Tibial artery (tissue), 4 donors: ENCODE measurements at places on chromosomes 6 and 20.

- no peak for DNase-seq
These were observed 148.1 kb upstream of the TENT5A start for GRCh38 chr6:81900616-81901015.

- no peak for DNase-seq
These were observed 88.3 kb upstream of the CCDC28A start for GRCh38 chr6:138685257-138685656.

GRCh38 chr6:160756871-160757270, 54.8 kb downstream of the PLG start:
- no peak for DNase-seq

DNA sequence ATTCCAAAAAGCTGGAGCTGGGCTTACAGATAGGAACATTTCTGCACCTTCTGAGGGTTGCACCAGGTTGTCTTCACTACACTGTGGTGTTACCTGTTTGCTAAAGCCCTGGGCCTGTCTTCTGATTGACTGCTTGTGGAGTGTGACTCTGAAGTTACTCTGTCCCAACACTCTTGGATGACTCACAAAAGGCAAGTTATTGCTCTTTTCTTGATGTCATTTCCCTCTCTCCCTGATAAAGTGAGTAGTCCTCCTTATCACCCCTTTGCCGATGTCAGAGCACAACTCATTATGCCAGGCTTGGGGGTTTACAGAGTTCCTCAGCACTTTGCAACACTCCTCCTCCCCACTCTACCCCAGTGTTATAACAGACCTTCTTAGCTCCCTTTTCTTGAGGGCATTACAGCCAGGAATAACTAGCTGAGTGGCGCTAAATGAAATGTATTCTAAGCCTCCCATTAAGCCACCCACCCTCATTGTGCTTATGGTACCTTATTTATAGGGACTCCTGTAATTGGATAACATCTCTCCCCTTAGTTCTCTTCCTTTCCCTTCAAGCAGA, 36.1 kb upstream of the NKX2-4 start:
- DNase-seq: no peak

DNA sequence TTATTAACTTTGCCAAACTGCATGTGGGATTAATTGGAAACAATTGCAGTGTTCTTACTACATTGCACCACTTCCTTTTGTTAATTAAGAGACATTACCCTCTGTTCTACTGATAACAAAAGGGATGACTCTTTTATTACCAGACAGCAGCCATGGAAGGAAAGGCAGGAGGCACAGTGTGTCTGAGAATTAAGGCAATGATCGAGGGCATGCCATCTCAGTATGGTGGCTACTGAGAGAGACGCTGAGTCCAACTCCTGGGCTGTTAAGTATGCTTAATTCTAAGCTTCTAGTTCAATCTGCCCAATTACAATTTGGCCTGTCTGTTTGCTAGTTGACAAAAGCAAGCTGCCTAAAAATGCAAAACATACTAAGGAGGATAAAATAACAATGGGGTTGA, 227.4 kb downstream of the PHACTR1 start:
- no peak for DNase-seq

DNA sequence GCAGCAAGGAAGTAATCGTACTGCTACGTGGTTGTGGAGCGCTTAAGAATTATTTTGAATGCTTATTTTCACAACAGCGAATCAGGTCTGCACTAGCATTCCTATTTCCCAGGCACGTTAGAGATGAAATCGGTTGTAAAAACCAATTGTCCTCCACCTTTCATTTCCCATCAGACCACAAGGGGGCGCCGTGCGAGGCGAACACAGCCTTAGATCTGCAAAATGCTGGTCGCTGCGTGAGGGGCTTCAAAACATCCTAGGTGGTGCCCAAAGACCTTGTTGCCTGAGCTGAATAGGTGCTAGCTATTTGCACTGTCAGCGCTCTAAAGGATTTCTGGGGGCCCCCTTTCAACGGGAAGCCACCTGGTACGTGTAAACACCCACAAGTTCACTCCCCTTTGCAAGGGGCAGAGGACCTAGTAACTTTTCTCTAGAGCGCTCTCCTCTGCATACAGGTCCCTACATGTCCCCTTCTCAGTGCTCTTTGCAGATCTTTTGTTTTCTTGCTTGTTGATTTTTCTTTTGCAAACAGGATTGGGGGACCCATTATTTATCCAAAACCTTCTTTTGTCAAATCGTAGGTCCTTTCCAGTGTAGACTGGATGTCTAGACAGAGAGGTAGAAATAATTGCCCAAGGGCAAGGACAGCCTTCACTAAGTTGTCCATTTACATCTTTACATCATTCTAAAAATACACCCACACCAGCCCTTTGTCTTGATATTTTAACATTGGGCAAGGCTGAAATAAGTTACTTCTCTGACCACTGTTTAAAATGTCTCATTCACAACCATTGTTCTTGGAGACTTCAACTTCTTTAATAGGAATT, 59.8 kb downstream of the NEDD9 start:
- peak; percentile 54 for DNase-seq

DNA sequence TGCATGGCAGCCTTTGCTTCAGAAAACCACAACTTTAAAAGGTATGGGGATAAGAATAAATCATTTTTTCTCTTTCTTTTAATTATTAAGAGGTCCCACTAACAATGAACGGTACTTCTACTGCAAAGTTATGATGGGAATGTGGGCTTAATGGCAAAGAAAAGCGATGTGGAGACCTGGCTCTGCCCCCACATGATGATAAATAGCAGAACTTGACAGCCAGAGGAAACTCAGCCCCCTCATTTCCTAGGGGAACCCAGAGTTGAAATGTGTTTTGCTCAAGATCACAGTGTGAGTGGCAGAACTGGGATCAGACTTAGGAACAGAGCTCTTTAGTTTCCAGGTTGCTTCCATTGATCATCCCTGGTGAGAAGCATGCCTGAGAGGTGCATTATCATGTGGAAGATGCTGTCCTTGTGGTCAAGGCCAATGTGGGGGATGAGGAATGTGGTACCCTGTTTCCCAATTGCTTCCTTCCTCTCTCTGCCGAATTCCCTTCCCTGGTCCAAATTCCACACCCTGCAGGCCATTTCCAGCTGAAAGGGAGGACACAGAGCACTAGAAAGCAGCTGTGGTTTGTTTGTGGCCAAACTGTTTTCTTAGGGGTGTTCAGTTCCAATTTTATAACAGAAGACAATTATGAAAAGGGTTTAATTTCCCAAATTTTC, 66.0 kb downstream of the BACH2 start:
- DNase-seq: no peak

DNA sequence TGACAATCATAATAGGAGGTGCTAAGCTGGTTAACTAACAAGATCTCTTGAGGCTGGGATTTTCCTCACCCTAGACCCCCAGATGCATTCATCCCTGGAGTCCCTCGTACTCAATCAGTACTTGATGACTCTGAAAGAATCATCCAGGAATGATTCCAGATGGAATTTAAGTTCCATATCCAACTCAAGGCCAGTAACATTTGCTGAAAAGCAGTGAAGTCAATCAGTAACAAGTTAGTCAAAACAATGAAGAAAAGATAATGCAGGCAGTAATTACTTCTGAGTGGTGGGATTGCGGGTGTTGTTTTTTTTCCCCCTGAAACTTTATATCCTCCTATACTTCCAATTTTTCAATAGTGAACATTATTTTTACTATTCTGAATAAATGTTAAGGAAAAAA, 18.6 kb downstream of the GMDS start:
- no peak for DNase-seq

GRCh38 chr20:41304424-41305079, 13.0 kb downstream of the ZHX3 start:
- no peak for DNase-seq

- no peak for DNase-seq
These were observed 56.7 kb downstream of the VEGFA start for GRCh38 chr6:43826730-43827129.

GRCh38 chr20:43543138-43543537, 15.7 kb upstream of the SGK2 start:
- no peak for DNase-seq

DNA sequence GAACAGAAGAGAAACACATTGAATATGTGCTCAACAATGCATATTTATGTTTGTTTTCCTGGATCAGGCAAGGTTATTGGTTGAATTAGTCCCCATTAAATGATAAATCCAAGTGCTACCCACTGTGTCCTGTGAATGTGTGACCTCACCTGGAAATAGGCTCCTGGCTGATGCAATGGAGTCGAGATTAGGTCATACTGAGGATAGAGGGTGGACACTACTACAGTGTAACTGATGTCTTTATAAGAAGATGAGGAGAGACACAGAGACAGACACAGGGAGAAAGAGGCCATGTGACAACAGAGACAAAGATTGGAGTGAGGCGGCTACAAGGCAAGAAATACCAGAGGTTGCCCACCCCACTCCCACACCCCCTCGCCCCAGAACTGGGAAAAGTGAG, 559.3 kb downstream of the C6orf118 start:
- no peak for DNase-seq

DNA sequence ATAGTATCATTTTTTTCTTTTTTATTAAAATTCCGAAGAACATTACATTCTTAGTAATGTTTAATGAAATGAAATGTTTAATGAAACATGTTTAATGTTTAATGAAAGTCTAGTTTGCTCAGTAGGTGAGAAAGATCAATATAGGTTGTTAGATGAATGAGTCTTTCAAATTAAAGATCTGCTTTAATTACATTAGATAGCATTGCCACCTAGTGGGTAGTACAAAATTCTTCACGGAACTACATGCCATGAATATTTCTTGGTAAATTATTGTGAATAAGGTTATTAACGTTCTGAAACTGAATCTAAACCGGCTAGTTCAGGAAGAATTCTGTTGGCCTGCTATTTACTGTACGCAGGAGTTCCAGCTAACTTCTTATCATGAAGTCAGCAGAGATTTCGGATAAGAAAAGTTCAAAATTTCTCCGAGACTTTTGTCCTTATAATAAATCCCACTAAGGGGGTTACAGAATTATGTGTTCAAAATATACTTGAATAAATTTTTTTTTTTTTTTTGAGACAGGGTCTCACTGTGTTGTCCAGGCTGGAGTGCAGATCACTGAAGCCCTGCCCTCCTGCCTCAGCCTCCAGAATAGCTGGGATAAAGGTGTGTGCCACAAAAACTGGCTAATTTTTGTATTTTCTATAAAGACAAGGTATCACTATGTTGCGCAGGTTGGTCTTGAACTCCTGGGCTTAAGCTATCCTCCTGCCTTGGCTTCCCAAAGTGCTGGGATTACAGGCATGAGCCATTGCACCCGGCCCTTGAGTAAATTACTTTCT, 7.9 kb upstream of the GMNN start:
- no peak for DNase-seq

GRCh38 chr6:46605091-46605797, 47.4 kb downstream of the CYP39A1 start:
- DNase-seq: no peak

GRCh38 chr6:79269877-79270276, 35.4 kb upstream of the HMGN3 start:
- peak; percentile 34 for DNase-seq

DNA sequence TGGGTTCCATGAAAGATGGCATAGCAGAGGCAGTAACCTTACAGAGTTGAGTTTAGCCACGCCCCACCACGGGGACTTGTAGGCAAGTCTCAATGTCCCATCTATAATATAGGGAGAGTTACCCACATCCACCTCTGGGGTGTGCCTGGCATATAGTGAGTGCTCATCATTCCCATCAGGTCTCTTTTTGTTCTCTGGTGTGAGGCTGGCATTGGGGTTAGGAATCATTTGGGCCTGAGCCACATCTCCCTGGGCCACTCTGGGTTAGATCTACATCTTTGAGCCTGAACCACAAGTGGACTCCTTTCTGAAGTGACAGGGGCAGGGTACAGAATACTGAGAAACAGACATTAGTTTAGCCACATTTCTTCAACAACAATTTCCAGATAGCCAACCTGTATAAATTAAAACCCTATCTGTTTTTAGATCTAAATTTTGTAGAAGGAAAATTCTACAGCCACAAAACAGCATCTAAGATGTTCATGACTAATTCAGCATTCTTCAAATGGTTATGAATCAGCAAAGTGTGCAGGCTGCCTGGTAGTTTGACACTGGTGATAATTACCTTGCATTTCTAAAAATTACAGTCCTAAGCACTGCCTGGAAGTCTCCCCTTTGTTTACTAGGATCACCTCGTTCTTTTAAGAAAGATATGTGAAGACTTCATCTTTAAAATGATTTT, 20.1 kb downstream of the RNF24 start:
- DNase-seq: no peak
